ENCODE measurements at places on chromosomes 3 and 15.

GRCh38 chr3:192915304-192915703, 2.4 kb downstream of the MB21D2 start:
- DNase-seq, result no peak

- no peak for DNase-seq
Observed at GRCh38 chr3:60096403-60096802, 1046.6 kb upstream of the CFAP20DC start.

DNA sequence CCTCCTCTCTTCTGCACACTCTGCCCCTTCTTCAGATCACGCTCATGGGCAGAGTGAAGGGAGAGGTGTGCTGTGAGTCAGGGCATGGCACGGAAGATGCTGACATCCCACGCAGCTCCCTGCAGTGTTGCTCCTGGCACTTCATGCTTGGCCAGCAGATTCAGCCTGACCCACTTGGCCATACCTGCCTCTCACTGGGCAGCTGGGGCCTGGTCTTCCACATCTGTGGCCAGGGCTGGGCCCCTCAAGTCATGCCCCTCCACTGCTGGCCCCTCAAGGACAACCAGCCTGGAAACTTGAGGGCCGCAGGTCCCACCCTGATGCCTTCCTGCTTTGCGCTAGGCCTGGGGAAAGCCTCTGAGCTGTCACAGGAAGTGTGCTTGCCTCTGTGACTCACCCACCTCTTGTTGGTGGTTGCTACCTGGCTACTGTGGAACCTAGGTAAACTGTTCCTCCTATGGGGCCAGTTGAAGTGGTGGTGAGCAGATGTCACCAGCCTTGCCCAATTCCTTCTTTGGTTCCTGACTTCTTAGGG, 48.7 kb downstream of the BSN start:
- no peak for DNase-seq

DNA sequence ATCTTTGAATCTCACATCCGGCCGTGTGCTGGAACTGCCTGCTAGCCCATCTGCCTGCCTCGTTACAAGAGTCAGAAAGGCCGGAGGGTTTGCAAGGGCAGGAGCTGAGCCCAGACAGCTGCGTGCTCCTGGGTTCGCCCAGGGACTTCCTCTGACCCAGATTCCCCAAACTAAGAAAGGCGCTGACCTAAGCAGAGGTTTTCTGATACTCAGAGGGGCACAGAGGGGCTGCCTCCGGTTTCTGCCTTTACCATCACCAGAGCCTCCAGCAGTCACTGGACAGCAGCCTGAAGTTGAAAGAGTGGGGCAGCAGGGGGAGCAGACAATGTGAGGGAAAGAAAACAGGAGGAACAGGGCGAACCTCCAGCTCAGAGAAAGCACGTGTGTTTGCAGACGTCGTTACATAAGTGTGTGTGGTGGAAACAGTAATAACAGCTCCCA, 33.4 kb upstream of the RAD18 start:
- DNase-seq, result no peak

DNA sequence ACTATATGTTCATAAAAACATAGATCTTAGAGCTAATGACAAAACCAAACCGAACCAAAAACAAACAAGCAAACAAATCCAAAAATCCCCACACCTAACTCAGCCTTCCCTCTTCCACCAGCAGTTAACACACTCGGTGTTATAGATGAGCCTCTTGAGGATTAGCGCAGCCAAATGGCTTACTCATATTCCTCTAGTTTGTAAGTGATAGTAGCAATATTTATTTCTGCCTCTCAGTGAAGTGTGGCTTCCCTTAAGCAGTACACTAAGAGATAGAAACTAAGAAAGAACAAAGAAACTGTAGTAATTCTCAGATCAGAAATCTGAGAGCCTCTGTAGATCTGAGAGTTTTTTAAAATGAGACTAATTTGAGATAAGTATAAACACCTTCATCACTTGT, 2.4 kb upstream of the NCEH1 start:
- DNase-seq, result no peak

DNA sequence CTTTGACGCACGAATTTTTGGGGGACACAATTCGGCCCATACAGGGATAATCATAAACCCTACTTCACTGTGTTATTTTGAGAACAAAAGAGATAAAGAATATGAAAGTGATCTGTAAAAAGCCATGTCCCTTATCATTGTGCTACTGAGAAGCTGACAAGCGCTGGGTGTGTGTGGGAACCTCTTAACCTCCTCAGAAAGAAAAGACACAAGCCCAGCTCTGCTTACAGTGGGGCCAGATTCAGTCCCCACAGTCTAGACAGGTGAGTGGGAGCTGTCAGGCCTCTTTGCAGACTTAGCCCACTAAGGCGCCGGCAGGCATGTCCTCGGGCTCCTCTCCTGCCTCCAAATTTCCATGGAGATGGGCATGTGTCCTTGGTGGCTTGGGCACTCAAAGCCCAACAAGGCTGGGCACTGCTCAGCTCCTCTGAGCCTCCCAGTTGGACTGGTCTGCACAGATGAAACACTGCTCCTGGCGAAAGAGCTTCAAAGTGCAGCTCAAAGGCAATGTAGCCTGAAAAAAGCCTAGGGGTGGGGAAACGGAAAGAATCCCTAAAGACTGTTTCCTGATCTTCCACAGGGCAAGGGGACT, 64.4 kb upstream of the ETV5 start:
- DNase-seq, result no peak

- DNase-seq, result no peak
Observed at GRCh38 chr15:59352189-59352588, 20.5 kb downstream of the MYO1E start.

GRCh38 chr3:159879598-159879997, 109.0 kb upstream of the IL12A start:
- DNase-seq, result no peak

DNA sequence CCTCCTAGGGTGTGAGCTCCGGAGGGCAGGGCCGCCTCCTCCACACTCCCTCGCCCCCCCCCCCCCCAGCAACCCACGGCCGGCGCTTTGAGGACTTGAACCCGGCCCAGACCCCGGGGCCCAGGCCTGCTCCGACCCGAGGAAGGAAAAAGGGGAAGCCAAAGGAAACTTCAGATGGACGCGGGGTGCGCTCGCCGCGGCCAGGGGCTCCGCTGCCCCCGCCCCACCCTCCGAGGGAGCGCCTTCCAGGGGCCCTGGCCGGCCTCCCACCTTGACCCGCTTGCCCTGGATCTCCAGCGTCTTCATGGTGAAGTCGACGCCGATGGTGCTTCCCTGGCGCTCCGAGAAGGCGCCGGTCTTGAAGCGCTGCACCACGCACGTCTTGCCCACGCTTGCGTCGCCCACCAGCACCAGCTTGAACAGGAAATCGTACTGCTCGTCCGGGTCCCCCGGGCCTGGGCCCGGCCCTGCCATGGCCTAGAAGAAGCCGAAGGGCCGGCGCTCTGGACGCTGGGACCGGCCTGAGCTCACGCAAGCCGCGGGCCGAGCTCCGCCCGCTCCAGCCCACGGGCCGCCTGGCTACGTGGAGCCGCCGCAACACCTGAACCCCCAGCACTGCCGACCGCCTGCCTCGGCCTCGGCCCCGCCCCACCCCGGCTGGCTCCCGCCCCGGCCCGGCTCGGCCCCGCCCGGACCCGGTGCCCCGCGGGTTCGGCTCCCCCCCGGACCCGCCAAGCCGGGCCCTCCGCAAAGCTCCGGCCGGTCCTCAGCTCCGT, 400 bp downstream of the RAB43 start:
- peak; percentile 26 for DNase-seq

GRCh38 chr3:196210673-196211556, at the start of gene ZDHHC19:
Gene ZDHHC19, minus strand, starts transcription at chr3:196211400. Its CDS starts 85 bp downstream, at chr3:196211315.
- DNase-seq, result no peak

DNA sequence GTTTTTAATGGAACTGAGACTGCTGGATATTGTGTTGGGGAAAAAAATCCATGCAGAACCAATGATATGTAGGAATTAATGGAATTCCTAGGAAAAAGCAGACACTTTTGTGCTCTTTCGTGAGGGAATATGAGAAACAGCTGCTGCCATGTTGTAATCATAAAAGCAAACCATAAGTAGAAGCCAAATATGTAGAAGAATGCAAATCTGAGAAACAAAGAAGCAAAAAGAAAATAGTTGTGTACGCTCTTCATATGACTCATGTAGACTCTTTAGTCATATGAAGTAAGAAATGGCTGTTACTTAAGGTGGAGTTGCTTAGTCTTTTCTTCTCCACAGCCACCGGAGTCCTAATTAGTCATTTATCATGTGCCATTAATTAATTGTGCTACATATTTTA, 298.6 kb upstream of the ZNF717 start:
- no peak for DNase-seq

DNA sequence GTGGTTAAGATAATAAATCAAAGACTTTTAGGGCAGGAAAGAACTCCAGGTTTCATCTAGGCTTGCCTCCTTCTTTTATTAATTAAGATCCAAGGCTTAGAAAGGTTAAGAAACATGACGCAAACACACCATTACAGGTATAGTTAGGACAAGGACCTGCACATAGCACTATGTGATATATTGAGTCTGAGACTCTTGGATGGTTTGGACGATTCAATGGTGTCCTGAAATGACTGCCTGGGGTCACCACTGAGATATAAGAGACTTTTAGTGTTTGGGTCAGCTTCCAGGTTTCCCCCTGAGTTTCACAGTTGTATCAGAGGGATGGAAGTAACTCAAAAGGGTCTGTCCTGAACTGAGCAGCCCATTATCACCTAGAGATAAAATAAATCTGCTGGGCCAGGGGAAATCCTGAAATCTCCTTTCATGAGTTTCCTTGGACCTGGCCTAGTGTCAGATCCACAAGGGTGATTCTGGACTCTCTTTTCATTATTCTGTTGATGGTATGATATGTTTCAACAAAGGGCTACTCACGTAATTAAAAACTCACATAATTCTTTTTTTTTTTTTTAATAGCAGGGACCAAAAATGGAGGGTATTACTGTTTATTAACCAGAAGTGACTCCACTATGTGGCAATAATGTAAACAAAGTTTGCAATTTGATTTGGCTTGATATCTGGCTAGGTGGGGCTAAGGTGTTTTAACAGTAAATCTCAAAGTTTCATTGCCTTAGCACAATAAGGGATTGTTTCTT, 55.6 kb upstream of the ADGRG7 start:
- DNase-seq, result no peak

- no peak for DNase-seq
Observed at GRCh38 chr15:100337096-100338044, 4.4 kb downstream of the ADAMTS17 start.

GRCh38 chr3:102451543-102451942, 16.7 kb downstream of the ZPLD1 start:
- DNase-seq, result no peak

DNA sequence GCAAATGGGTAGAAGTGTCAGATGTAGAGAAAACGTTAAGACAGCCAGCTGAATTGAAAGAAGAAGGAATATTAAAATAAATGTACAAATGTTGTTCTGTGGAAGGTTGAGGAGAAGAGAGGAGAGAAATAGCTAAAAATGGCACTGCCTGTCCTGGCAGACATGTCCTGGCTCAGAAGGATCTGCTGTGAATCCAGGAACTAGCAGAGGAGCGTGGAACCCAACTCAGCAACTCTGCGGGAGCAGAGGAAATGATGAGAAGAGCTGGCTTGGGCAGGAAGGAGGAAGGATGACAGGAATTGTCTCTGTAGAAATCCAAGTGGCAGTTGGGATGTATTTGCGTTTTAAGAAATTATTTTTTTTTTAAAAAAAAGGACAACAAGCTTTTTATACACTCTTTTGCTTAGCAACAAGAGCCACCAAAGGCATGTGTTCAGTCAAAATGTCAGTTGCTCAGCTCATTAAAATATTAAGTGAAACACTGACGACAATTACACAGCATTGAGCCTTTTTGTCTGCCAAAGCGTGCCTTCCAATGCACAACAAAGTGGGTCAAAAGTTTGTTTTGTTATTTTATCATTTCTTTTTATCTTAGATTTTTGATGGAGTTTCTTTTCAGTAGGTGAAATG, 16.1 kb downstream of the NANOGP8 start:
- DNase-seq, result no peak

DNA sequence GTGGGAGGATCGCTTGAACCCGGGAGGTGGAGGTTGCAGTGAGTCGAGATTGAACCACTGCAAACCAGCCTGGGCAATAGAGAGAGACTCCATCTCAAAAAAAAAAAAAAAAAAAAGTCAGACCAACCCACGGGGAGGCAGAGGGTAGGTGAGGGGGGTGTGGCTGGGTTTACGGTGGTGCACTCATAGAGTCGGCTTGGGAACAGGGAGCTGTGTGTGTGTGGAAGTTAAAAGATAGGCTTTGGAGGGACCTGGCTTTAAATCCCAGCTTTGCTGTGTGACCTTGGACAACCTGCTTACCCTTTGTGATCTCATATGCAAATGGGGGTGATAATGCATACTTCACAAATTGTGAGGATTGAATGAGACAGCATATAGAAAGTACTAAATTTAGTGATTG, 10.0 kb upstream of the ISLR2 start:
- DNase-seq, result no peak

DNA sequence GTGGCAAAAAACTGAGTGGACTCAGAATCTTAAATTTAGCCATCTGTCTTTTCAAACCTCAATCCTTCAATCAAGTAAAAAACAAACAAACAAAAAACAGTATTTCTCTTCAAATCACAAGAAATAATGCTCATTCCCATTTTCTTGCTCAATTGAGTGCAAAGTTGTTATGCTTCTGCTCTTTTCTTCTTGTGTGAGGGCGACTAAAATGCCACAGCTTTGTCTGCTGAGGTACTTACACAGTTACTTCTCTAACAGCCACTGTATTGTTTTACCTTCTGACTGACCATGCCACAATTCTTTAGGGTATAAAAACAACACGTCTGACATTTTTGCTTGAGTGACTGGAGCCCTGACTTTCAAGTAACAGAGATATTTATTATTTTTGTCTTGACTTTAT, 617.4 kb downstream of the NAALADL2 start:
- no peak for DNase-seq

- no peak for DNase-seq
Observed at GRCh38 chr15:38085114-38085513, 150.7 kb downstream of the TMCO5A start.

DNA sequence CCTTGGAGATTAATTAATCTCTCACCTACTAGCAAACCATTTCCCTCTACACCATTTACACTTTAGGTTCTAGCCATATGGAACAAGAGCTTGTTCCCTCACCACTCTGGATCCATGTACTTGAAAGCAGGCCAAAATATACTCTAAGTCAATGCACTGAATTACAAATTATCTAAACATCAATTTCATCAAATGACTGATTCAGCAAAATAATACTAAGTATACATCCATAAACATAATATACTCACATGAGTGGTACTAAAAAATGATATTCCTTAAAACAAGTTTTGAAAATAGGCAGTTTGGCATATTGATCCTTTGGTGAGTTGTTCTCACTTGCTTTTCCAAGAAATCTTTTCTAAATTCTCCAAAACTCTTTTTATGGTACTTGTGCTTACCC, 459.7 kb upstream of the ZNF385D start:
- DNase-seq, result no peak

- DNase-seq, result no peak
Observed at GRCh38 chr3:35524856-35525255, 114.5 kb upstream of the ARPP21 start.
